Right forelimb (tissue), 1 donor: ENCODE measurements at places on chromosomes 6 and 20.

DNA sequence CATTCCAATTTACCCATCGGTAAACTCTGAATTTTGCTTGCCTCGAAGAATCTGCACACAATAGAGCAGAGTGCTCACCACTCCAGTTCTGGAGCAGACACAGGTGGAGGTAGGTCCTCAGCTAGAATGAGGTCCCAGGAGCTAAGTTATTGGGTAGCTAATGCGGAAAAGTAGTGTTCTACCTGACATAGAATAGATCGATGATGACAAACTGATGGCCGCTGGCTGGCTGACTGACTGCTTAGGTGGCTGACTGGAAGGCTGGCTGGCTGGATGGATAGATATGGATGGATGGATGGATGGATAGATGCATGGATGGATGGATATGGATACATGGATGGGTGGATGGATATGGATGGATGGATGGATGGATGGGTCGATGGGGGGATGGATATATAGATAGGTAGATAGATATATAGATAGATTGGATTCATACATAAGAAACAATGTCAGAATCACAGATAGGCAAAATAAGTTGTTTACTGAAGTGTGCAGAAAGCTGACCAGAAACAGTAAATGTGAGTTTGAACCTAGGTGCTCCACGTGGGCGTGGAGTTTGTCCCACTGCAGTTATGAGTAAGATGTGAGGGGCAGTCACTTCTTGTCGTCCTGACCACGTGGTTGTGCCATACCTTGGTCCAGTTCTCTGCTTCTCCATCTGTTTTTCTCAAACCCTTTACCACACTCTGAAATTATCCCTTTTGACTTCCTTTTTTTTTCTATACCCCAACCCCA, 62.1 kb downstream of the TBXT start:
- DNase-seq: no peak

GRCh38 chr6:40722553-40723258, 135.5 kb upstream of the LRFN2 start:
- DNase-seq: no peak

GRCh38 chr6:119119989-119120388, 41.5 kb upstream of the FAM184A start:
- no peak for DNase-seq

GRCh38 chr20:50510706-50511542, 741 bp downstream of the PTPN1 start:
- no peak for DNase-seq

- DNase-seq: peak; percentile 90
Measured at GRCh38 chr20:645318-646106, 7.5 kb downstream of the SRXN1 start.

GRCh38 chr20:21798384-21798783, 92.9 kb downstream of the PAX1 start:
- DNase-seq: no peak

DNA sequence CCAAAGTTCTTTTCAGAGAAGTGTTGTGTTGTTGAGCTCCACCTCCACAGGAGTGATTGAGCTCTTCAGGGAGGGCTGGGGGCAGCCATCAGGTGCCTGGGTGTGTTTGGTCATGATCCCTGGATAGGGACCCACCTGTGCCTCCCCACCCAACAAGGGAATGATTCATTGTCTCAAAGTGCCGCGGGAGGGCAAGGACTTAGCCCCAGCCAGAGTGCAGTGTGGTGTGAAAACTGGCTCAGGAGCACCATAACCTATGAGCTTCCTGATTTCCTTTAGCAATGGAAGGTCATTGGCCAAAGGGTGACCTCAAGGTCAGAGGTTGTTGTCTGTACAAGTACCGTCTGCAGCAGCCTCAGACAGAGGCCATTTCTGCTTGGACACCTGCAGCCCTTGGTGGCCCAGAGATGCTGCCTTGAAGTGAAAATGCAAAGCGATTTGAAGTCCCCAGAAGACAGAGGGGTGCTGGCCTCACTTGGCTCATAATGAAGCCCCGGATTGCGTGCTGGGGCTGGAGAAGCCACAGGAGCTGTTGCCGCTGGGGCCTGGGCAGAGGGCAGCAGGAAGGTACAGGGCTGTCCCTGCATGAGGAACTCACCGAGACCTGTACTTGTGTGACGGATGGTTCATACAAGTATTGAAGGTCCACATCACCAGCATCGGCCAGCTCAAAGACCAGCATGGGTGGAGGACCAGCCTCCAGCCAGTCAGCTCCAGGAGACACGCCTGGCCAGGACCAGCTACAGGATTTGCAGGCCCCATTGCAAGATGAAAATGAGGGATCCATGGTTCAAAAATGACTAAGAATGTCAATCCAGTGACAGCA, 100.6 kb upstream of the DUSP22 start:
- no peak for DNase-seq

- DNase-seq: no peak
Measured at GRCh38 chr20:18839507-18840247, 26.1 kb downstream of the SCP2D1 start.

DNA sequence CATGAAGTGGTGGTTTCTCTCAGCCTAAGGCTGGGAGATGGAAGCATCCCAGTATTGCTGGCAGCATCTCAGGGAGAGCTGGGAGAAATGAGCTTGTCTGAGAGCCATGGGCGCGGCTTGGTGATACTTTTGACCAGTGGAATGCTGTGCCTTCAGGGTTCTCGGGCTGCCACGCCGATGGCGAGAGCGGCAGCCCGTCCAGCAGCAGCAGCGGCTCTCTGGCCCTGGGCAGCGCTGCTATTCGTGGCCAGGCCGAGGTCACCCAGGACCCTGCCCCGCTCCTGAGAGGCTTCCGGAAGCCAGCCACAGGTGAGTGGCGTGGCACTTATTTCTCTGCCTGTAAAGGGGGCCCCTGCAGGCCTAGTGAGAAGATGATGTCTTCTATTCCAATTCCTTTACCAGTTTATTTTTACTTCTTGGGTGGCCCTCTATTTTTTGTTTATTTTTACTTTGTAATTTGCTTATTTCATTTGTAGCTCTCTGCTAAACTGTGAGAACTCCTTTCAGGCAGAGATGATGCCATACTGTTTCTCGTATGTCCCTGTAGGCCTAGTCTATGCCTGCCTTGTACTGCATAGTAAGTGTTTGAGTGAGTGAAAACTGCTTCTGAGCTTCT, 71.7 kb downstream of the ASXL1 start:
- no peak for DNase-seq

GRCh38 chr20:10662661-10663458, 10.9 kb downstream of the JAG1 start:
- no peak for DNase-seq

GRCh38 chr6:56335726-56336125, 88.3 kb upstream of the COL21A1 start:
- DNase-seq: no peak

DNA sequence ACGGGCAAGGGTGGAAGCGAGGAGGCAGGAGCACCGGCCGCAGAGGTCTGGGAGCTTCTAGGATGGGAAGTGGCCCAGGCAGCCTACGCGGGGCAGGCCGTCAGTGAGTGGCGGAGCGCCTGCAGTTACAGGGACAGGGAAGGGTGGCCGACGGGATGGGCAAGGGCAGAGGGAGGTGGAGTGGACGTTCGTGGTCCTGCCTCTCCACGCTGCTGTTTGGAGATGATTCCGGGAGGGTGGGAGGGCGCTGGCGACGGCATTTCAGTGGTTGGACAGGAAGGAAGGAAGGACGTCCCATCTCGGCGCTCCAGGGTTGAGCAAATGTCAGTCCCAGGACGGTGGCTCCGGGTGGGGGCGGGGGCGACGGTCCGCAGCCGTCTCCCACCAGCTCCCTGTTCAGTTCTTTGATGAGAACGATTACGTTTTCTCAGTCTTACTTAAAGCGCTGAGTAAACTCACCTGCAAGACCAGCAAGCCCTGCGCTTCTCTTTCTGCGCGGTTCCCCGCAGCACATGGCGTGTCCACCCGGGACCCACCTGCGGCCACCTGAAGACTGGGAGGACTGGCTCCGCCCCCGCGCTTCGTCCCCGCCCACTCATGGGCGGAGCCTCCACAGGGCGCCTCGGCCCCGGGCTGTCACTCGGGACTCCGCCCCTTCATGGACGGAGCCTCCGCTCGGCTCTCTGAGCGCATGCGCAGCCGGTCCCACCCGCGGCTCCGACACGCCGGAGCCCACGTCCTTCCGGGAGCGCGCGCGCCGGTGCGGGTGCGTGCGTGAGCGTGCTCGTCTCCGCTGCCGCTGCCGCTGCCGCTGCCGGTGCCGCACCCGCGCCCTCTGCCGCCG, at the start of gene DNAJC5:
Gene DNAJC5, plus strand, starts transcription at position 769 of the 844 bp plus-strand sequence. CDS start 33,220 bp downstream, outside the sequence.
- peak; percentile 95 for DNase-seq

GRCh38 chr6:167698540-167698939, 128.2 kb upstream of the AFDN start:
- DNase-seq: no peak

GRCh38 chr6:127459231-127459641, at the start of gene KIAA0408:
Gene KIAA0408, minus strand, starts transcription at chr6:127459389. Its CDS starts 5,408 bp downstream, at chr6:127453981.
- DNase-seq: peak; percentile 72

DNA sequence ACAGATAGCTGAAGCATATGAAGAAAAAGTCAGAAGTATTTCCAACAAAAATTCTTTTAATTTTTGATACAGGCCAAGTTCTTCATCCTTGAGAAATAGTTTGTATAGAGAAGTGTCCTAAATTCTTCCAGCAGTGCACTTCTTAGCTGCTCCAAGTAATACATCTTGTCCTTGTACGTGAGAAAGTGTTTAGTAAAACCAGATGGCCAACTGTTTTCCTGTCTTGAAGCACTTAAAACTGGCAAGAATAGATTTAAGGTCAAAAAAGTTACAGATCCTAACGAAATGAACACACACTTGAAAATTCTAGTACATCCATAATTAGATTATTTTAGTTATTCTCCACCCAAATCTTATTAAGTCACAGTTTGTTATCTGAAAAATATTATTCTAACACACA, 52.2 kb upstream of the HSF2 start:
- DNase-seq: no peak

- no peak for DNase-seq
Measured at GRCh38 chr6:113774127-113774825, 82.9 kb upstream of the MARCKS start.

- no peak for DNase-seq
Measured at GRCh38 chr6:135030532-135031178, 24.0 kb downstream of the HBS1L start.

DNA sequence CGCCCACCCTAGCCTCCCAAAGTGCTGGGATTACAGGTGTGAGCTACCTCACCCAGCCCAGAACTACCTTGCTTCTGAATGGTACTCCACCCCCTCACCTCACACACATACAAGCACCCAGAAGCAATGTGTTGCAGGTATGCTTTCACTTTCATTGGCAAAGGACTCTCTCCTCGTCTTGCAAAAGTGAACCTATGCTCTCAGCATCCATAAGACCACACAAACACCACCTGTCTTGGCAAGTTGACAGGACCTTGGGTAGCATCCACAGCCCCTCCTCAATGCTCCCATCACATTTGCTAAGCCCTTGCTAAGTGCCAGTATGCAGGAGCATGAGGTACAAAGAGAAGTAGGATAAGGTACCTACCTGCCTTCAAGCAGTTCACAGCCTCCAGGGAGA, 3.7 kb downstream of the KIF13A start:
- DNase-seq: no peak

- DNase-seq: no peak
Measured at GRCh38 chr6:141846639-141847038, 286.1 kb upstream of the GJE1 start.

GRCh38 chr6:135842618-135843392, 8.7 kb upstream of the PDE7B start:
- no peak for DNase-seq

DNA sequence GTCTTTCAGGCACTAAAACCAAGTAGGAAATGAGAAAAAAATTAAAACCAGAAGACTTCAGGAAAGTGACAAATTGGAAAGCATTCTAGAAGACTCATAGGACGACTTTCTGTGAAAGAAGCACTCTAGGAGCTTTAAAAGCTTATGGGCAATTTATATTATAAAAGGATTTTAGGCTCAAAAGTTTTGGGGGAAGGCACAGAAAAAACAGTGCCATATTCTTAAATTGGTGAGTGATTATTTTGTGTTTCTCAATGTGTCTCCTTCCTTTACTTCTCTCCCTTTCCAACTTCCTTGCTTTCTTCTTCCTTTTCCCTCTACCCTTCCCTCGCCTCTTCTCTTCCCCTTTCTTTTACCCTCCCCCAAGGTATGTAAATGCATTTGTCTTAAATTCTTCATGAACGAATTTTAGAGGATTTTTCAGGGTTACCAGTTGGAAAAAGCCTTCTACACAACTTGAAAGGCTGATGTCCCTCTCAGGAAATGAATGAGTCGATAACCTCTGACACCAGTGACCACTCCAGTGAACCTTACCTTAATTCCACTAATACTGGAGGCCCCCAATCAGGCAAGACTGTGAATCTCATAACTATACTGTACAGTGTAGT, 2.6 kb upstream of the LIN28B start:
- DNase-seq: no peak

GRCh38 chr20:50251992-50252511, 61.4 kb downstream of the CEBPB start:
- DNase-seq: no peak
